ENCODE measurements at places on chromosomes 7 and 10.

DNA sequence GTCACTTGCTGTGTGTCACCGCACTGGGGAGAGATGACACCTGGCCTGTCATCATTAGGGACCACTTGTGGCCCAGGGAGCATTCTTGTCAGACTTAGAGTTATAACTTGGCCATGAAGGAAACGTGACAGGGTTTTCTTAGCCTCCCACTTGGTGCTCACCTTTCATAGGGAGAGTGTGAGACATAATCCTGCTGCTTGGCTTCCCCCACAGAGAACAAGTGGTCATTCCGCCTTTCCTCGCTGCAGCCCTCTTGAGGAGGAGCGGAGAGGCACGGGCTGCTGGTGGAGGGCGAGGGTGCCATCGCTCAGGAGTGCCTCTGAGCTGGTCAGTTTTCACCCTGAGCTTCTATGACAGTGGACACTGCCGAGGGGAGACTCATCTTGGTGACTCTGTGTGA lies 125.0 kb upstream of the GJD4 start:
- no peak for DNase-seq
- H3K27me3 ChIP-seq = no peaks in the 10 kb centered on the region
- H3K36me3 ChIP-seq = peaks cover 8% of the 10 kb centered on the region
- H3K27ac ChIP-seq = no peak overlapping the region
- H3K4me1 ChIP-seq = peaks cover 7% of the 10 kb centered on the region

DNA sequence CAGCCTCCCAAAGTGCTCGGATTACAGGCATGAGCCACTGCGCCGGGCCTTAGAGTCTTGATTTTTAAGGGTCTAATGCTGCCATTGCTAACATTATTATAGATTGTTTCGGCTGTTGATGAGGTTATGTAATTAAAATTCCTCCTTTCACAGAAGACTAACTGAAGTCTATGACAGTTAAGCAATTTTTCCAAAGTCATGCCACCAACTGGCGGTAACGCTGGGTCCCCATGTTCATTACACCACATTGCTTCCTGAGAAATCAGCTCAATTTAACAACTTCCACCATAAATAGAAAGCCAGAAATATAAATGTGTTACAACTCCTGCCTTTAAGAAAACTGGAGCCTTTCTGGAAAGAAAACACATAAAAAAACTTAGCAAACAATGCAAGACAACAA lies 3.5 kb downstream of the ERLIN1 start:
- H3K4me1 ChIP-seq = peaks cover 38% of the 10 kb centered on the region
- H3K27ac ChIP-seq = no peak overlapping the region
- no peaks in the 10 kb centered on the region for H3K27me3 ChIP-seq
- peaks cover 56% of the 10 kb centered on the region for H3K36me3 ChIP-seq

DNA sequence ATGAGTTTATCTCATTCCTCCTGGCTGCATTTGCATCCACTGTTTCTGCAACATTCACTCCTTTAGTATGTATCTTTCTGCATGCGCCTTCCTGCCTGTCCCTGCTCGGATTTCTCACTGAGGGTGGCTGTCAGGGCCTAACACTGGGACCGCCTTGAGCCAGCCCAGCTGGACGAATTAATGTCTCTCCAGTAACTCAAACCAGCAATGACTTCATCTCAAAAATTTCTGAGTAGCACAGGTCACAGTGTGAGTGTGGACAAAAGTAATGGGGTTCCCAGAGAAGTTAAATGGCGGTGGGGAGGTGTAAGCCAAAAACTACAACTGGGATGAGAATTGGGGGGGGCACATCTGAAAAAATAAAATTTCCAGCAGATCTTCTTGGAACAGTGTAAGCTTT lies 444.0 kb upstream of the MGMT start:
- H3K27me3 ChIP-seq = peaks cover 2% of the 10 kb centered on the region
- no peaks in the 10 kb centered on the region for H3K36me3 ChIP-seq
- H3K4me3 ChIP-seq = no peak overlapping the region
- no peak for DNase-seq

- no peak overlapping the region for H3K4me3 ChIP-seq
- no peaks in the 10 kb centered on the region for H3K27me3 ChIP-seq
- DNase-seq = no peak
These were observed 22.4 kb upstream of the SEMA3C start for GRCh38 chr7:80941208-80941758.

DNA sequence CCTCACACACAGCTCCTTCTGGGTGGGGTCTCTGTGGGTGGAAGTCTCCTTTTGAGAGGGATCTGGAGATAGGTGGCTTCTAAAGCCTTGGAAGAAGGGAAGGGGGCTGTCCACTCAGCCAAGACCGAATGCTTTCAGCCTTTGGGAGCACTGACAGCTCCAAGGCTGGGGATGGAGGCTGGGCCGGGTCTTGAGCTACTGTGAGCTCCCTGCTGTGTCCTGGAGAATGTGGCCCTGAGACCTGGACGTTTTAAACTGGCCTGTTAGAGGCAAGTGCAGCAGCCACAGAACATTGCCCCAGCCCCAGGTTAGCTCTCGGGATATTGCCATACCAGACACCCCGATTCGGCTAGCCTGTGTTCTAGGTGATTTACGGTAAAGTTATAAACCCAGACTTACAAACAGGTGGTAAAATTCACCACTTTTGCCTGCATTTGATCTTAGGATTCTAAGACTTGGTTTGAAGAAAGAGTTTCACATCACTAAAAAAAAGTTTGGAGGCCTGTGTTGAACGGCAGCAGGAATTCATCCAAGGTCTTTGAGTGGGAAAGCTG lies 548.5 kb upstream of the FOXK1 start:
- no peak overlapping the region for H3K4me3 ChIP-seq
- H3K36me3 ChIP-seq = no peaks in the 10 kb centered on the region
- no peak overlapping the region for H3K27ac ChIP-seq

DNA sequence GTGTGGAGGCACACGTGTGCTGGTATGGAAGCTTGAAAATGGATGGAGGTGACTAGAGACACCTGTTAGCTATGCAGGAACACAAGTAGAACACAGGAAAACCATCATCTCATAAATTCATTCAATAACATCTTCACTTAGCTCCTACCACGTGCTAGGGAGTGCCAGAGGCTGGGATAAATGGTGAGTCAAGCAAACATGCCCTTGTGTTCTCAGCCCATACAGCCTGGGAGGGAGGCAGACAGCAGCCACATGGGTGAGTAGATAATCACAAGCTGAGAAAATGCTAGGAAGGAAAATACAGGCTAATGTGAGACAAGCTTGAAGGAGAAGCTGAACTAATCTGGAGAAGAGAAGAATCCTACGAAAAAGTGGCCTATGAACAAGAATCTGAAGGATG lies 468.0 kb upstream of the ZMIZ1 start:
- H3K27me3 ChIP-seq = peaks cover 2% of the 10 kb centered on the region
- no peaks in the 10 kb centered on the region for H3K36me3 ChIP-seq
- H3K27ac ChIP-seq = no peak overlapping the region
- H3K4me3 ChIP-seq = no peak overlapping the region
- no peak for DNase-seq

Measured in activated CD4-positive, alpha-beta T cell treated with anti-CD3 and anti-CD28 coated beads for 36 hours (primary cell).